ENCODE measurements at places on chromosomes 16 and 17.

GRCh38 chr17:43994272-43995149, 9.9 kb upstream of the NAGS start:
- H3K36me3 ChIP-seq: no peaks in the 10 kb centered on the region
- H3K27ac ChIP-seq: no peak overlapping the region
- H3K4me1 ChIP-seq: no peaks in the 10 kb centered on the region

DNA sequence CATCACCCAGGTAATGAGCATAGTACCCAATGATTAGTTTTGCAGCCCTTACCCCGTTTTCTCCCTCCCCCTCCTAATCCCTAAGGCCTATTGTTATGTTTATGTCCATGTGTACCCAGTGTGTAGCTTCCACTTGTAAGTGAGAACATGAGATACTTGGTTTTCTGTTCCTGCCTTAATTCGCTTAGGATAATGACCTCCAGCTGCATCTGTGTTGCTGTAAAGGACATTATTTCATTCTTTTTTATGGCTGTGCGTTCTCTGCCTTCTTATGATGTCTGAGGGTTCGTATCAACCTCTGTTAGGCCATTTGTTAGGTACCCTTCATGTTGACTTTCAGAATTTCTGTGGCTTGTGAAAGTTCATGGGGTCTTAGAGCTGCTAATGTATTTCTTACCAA, 31.0 kb downstream of the CTCF start:
- H3K4me1 ChIP-seq: no peaks in the 10 kb centered on the region
- H3K36me3 ChIP-seq: no peaks in the 10 kb centered on the region
- no peaks in the 10 kb centered on the region for H3K27me3 ChIP-seq
- H3K4me3 ChIP-seq: no peak overlapping the region

DNA sequence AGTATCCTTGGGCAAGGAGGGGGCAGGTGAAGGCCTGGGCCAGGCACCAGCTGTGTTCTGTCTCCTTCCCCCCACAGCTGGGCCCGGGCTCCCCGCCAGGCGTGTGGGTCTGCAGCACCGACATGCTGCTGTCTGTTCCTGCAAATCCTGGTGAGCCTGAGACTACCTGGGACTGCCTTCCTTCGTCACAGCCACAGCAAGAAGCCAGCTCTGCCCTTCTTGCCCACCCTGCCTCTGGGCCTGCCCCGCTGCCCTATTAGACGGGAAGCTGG, 12.3 kb downstream of the FCSK start:
- DNase-seq: no peak
- no peak overlapping the region for H3K4me3 ChIP-seq
- no peak overlapping the region for H3K27ac ChIP-seq
- no peaks in the 10 kb centered on the region for H3K36me3 ChIP-seq
- H3K27me3 ChIP-seq: no peaks in the 10 kb centered on the region
- no peaks in the 10 kb centered on the region for H3K4me1 ChIP-seq

DNA sequence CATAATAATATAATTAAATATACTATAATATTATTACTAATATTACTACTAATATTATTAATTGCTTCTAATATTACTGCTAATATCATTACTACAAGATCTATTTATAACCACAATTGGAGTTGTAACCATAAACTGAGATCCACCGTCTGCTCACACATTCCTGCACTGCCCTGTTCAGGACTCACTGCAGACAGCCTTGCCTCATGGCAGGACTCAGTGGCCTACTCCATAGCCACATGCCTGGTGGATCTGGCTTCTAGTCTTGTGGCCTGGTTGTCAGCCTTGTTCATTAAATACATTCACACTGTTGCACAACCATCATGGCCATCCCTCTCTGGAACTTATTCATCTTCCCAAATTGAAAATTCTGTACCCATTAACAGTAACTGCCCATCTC, 48.0 kb downstream of the SRL start:
- no peaks in the 10 kb centered on the region for H3K36me3 ChIP-seq
- no peak overlapping the region for H3K4me3 ChIP-seq
- no peaks in the 10 kb centered on the region for H3K27me3 ChIP-seq
- H3K27ac ChIP-seq: no peak overlapping the region
- no peak for DNase-seq

DNA sequence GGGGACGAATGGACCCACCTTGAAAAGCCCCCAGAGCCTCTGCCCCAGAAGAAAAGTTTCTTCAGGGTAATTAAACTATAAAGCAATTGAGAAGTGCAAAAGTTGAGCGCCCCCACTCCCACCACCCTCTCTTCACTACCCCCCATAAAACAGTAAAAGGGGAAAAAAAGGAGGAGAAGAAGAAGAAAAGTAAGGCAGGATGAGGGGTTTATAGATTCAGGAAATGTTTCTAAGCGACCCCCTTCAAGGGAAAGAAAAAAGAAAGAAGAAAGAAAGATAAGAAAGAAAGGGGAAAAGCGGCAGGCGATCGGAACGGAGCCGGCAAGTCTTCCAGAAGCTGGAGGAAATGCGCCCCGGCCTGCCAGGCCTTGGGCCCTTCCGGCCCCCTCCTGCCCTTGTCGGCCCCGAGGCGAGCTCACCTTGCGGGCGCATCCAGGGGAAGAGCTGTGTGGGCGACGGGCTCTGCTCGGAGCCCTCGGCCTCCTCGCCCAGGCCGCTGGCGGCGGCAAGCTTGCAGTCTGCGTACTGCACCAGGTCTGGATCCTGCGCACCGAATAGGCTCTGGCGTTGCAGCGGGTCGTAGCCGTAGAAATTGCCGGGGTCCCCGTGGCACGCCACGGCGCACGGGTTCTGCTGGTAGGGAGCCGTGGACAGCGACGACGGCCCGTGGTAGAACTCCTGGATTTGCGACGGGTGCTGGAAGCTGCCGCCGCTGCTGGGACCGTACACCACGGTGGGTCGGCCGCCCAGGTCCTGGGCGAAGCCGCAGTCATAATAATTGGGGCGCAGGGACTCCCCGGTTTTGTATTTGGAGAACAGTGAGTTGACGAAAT, 1.0 kb downstream of the HOXB8 start:
- H3K27ac ChIP-seq: peak overlapping the region; percentile 75
- peaks cover 87% of the 10 kb centered on the region for H3K27me3 ChIP-seq
- no peaks in the 10 kb centered on the region for H3K36me3 ChIP-seq
- DNase-seq: no peak
- no peak overlapping the region for H3K4me3 ChIP-seq

DNA sequence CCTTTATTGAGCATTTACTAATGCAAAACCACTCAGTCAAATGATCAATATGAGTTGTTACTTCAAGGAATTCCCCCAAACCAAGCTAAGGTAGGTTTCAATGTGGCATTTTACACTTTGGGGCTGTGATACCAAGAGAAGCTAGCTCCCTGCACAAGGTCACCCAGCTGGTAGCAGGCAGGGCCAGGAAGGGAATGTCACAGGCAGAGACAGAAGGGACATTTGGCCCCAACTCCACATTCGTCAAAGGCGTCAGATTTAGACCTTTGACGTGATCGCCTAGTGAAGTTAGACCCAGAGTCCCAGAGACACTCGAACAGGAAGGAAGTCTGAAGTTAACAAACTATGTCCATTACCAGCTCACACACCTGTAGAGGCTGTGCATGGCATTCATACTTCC, 5.5 kb upstream of the SMG1 start:
- H3K27me3 ChIP-seq: no peaks in the 10 kb centered on the region
- no peak for DNase-seq
- H3K36me3 ChIP-seq: no peaks in the 10 kb centered on the region
- no peak overlapping the region for H3K27ac ChIP-seq
- no peak overlapping the region for H3K4me3 ChIP-seq

GRCh38 chr17:51853857-51854256, 304.7 kb downstream of the CA10 start:
- H3K27me3 ChIP-seq: no peaks in the 10 kb centered on the region
- H3K4me1 ChIP-seq: no peaks in the 10 kb centered on the region
- no peak overlapping the region for H3K4me3 ChIP-seq
- no peak for DNase-seq
- H3K36me3 ChIP-seq: no peaks in the 10 kb centered on the region
